ENCODE measurements at places on chromosomes 7 and 10. TPM values are rescaled to one million over a fixed set of nuclear protein-coding genes. Genes with fewer than 3 reads are reported as not detected.

Gene GPR85
- total RNA-seq, result 1.4 TPM

- no peak for DNase-seq
These were observed 327.4 kb downstream of the SORCS1 start for GRCh38 chr10:106836933-106837663.

DNA sequence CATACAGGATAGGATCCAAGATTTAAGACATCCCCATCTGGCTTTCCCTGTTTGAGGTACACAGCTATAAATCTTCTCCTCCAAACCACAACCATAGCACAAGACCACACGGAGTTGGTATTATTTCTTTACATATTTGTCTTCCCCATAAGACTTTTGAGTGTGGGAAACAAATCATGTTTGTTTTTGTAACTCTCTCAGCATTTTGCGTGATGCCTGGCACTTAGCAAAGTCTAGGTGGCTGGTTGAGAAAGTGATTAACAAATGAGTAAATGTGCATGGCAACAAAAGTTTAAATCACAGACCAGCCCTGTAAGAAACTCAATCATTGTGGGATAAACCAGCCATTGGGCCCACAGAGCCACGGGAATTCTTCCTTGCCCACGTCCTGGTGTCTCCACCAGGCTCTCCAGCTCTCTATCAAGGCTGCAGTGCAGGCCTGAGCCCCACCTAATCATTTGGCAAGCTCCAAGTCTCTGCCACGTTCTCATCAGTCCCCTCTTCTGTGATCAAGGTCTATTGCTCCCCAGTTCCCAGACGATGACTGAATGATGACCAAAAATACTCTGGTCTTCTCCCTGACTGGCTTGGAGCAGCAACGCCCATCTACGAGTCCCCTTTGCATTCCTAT, 317.8 kb downstream of the TNS3 start:
- DNase-seq, result no peak

- DNase-seq, result no peak
These were observed 36.5 kb downstream of the IL15RA start for GRCh38 chr10:5940807-5941218.

- DNase-seq, result no peak
These were observed 73.1 kb downstream of the ADCYAP1R1 start for GRCh38 chr7:31125171-31125570.

DNA sequence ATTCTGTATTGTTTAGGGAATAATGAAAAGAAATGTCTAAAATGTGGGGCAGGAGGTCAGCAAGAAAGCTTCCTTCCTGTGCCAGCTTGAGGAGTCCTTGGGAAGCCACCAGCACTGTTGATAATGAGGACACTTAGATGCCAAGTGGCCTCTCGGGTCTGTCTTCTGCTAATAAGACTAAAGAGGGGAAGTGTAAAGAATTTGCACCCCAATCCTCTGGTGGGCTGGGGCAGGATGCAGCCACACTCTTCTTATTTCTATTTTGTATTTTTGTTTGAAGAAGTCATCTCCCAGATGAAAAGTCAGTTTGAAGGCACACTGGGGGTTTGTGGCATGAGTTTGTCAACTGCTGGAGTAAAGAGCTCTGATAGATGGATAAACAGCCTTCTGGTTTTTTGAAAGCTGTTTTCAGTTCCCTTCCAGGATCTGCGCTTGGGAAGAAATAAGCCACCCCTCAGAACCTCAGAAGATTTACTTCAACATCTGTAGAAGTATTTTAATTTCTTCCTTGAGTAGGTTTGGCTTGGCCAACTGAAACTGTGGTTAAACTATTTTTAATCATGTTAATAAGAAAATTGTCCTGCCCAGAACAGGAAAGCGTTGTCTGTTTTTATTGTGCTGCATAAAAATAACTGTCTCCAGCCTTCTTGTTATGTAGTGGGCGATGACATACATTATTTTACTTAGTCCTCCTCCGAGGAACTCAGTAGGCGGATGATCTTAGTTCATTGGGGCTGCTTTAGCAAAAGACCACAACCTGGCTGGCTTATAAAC, 128.8 kb upstream of the GPR26 start:
- no peak for DNase-seq
